ENCODE measurements at places on chromosomes 1 and 21.

DNA sequence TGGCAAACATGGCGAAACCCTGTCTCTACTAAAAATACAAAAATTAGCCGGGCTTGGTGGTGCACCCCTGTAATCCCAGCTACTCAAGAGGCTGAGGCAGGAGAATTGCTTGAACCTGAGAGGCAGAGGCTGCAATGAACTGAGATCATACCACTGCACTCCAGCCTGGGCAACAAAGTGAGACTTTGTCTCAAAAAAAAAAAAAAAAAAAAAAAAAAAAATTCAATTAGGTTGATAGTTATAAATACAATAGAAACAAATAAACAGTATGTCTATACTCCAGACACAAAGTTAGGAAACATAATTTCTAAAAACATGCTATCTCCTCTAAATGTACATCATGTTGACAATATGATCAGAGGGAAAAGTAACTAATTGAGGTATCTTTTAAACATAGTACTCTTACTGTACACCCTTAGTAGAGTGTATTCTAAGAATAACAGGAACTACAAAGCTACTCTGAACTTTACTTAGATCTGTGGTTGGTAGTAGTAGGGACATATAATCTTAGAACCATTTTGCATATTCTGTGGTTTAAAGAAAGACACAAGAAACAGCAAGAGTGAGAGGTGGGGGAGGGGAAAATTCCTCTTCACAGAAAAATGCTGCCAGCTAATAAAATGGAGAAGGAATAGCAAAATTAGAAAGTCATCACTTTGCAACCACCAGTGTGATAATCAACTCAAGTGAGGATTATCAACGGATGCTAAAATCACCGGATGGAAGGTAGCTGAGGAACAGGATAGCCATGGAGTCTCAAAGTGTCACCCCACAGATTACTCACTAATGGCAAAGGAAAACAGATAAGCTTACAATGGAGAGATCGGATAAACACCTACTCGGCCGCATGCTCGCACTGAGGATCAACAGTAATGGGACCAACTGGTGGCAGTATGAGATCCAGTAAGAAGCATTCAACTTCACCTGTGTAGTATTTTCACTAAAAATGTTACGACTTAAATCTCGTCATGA is 35.0 kb downstream of the MTOR start:
- DNase-seq: no peak

- no peak for DNase-seq
Observed at GRCh38 chr1:39524171-39524570, 32.7 kb downstream of the BMP8A start.

DNA sequence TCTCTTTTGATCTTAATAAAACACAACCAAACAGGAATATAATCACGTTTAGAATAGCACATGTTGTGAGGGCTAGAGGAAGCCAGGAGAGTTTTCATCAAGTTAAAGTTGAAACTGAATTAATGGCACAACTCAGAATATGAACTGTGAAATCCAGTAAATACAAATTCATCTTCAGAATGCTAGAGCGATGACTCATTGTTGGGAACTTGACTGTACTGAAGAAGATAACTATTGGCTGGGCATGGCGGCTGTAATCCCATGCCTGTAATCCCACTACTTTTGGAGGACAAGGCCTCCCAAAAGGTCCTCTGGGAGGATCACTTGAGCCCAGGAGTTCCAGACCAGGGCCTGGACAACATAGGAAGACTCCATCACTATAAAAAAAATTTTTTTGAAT is 8.8 kb downstream of the SYF2 start:
- DNase-seq: no peak

DNA sequence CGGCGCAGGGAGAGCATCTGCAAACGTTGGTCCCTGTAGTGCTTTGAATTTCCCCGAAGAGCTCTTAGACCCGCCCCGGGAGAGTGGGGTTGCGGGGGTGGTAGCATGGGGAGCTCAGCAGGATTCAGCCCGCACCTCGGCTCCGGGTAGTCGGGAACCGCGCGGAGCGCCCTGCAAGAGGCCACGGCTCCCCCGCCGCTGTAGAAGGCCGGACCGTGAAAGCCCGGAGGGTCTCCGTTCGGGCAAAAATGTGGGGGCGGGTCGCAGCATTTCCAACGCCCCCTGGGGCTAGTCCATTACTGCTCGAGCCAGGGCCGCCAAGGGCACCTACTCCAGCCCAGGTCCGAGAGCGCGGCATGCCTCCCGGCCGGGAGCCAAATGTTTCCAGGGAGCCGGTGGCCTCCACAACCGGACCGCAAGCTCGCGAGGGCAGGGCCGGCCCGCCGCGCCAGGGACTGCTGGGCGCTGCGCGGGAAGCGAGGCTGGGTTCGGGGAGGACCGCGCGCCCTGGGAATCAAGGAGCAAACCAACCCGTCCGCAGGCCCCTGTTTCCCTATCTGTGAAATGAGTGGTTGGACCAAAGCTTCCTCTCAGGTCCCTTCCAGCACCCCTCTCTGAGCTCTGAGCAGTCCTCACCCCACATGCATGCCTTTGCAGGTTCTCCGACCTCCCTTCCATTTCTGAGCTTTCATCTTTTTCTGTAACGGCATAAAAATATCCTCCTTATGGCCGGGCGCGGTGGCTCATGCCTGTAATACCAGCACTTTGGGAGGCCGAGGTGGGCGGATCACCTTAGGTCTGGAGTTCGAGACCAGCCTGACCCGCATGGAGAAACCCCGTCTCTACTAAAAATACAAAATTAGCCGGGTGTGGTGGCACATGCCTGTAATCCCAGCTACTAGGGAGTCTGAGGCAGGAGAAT is 775 bp upstream of the TMEM63A start:
- DNase-seq: no peak

GRCh38 chr1:101308935-101309333 is 72.1 kb downstream of the S1PR1 start:
- no peak for DNase-seq

- DNase-seq: no peak
Observed at GRCh38 chr1:6158181-6158580, 21.9 kb downstream of the CHD5 start.

DNA sequence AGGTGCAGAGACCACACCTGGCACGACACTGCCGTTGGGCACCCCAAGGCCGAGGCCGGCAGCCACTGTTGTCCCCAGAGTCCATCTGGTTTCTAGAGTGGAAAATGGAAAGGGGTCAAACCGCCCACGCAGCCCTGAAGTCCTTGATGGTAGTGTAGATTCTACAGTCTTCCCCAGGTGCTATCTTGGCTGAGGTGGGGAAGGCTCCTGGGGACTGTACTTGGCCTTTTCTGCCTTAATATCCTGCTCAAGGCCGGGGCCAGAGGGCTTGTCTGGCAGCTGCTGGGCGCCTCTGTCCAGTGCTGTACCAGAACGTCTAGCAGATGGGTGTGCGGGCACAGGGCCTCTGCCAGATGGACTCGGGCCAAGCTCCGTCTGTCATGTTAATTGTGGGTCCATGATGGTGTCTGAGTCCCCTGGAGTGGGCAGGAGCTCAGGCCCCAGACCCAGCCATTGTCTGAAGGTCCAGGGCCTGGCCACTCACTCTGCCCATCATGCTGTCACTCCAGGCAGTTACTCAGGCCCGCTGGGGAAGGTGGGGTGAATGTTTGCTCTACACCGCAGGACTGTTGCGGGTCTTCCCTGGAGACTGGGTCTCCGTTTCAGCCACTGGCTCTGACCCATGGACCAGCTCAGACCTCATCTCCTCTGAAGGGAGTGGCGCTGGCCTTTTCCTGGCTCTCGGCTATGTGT is 161.9 kb upstream of the COL6A1 start:
- DNase-seq: no peak

DNA sequence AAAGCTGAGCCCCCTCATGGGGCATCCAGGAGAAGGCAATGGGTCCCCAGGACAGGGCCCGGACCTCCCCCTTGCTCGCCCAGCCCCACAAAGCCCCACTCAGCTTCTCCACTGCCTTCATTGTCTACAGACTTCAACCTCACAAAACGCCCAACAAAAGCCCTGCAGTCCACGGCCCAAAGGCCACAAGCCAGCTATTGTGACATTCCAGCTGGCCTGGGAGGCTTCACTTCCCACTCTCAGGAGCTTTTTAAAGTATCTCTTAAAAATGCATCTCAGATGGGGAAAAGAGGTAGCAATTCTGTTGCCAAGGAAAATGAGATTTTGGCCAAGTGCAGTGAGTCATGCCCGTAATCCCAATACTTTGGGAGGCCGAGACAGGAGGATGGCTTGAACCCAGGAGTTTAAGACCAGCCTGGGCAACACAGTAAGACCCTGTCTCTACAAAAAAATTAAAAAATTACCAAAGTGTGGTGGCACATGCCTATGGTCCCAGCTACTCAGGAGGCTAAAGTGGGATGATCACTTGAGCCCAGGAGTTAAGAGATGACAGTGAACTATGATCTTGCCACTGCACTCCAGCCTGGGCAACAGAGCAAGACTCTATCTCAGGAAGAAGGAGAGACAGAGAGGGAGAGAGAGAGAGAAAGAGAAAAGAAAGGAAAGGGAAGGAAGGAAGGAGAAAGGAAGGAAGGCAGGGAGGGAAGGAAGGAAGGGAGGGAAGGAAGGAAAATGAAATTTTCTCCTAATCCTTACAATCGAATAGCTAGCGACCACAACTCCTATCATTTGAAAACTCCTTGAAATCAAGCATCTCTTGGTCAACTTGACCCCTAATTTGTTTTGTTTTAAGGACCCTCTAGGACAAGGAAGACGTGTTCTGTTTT is 31.4 kb upstream of the TARDBP start:
- no peak for DNase-seq

- DNase-seq: no peak
Observed at GRCh38 chr1:36689992-36690391, 207.3 kb upstream of the CSF3R start.

DNA sequence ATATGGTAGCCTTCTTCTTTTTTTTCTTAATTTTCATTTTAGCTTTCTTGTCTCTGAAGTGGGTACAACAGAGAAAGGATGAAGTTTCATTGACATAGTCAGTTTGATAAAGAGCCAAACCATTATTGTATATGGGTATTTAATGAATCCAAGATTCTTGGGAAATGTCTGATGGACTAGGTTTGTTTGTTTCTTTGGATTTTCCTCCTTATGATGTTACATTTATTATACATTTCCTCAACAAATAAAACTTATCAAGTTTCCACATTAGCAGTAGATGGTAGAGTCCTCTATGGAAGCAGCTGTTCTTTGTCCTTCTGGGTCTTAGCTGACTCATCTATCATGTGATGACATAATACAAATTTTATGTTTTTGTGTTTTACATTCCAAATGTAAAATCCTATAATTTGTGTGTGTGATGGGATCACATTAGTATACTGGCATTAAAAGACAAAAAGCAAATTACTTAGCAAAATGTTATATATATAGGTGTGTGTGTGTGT is 6.0 kb downstream of the COL24A1 start:
- no peak for DNase-seq

- no peak for DNase-seq
Observed at GRCh38 chr1:178037510-178038253, 56.2 kb upstream of the RASAL2 start.

GRCh38 chr1:85148524-85149250 is 52.1 kb downstream of the SYDE2 start:
- DNase-seq: no peak

DNA sequence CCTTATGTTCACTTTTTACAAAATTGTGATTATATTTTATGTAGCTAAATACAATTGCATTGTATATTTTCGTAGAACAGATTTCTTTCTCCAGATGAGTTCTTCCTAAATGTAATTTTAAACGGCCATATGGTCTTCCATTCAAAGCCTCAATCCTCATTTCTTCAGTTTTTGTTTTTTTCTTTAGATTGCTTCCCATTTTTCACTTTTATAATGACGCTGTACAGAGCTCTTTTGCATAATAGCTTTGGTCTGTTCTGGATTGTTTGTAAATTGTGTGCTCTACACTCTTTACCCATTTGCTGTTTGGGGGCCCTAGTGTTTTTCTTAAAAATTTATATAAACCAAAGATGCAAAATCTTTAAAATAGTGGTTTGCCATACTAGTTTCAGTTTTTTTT is 27.8 kb downstream of the AVPR1B start:
- no peak for DNase-seq

GRCh38 chr1:44016890-44017400 is 14.3 kb downstream of the SLC6A9 start:
- no peak for DNase-seq

GRCh38 chr1:234632225-234632624 is 22.2 kb upstream of the IRF2BP2 start:
- no peak for DNase-seq

DNA sequence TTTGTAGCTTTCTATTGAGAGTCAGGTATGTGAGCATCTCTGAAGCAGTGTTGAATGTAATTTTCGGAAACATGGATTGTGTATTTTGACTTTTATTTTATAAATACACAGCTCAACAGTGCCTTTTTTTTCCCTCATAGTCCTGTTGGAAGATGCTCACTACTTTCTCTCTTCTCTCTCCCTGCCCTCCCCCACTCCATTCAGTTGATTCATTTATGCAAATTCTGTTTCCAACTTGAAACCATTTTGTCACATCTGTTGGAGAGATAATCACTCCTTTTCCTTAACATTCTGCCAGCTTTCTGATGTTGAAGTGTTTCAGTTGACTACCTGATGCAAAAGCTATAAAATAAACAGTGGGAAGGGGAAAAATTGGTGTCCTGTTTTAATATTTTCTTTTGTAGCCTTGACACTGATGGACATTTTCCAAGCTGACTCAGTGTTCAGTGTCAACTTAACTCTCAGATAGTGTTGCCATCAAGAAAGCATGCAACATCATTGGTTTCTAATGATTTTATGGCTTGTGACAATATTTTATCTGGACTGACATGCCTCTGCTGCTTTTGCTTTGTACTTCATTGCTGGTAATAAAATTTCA is 194.5 kb downstream of the HS2ST1 start:
- no peak for DNase-seq

- no peak for DNase-seq
Observed at GRCh38 chr1:43648876-43649477, 972 bp upstream of the KDM4A start.

GRCh38 chr1:216212826-216213225 is 210.4 kb downstream of the USH2A start:
- DNase-seq: no peak

DNA sequence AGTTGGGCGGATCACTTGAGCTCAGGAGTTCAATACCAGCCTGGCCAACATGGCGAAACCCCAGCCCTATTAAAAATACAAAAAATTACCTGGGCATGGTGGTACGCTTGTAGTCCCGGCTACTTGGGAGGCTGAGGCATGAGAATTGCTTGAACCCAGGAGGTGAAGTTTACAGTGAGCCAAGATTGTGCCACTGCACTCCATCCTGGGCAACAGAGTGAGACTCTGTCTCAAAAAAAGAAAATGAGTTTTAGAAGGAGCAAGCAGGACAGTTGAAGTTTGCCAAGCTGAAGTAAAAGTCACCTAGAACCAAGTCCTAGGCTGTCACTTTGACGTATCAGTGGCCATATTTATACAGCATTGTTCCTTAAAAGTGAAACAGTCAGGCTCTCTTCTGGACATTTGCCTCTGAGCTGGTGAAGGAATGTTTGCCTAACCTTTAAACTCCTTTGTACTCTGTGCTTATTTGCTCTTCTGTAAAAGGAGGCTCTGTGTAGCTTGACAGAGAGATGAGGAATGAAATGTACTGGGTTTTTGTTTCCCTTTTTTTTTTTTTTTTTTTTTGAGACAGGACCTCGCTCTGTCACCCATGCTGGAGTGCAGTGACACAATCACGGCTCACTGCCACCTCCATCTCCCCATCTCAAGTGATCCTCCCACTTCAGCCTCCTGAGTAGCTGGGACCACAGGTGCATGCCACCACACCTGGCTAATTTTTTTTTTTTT is 2.8 kb downstream of the RAB4A start:
- DNase-seq: no peak

Measured in non-pigmented ciliary epithelial cell (primary cell).